ENCODE measurements at places on chromosomes 7 and 10.
A peak's percentile ranks its signal among the peaks of the same experiment; 100 is the strongest.

DNA sequence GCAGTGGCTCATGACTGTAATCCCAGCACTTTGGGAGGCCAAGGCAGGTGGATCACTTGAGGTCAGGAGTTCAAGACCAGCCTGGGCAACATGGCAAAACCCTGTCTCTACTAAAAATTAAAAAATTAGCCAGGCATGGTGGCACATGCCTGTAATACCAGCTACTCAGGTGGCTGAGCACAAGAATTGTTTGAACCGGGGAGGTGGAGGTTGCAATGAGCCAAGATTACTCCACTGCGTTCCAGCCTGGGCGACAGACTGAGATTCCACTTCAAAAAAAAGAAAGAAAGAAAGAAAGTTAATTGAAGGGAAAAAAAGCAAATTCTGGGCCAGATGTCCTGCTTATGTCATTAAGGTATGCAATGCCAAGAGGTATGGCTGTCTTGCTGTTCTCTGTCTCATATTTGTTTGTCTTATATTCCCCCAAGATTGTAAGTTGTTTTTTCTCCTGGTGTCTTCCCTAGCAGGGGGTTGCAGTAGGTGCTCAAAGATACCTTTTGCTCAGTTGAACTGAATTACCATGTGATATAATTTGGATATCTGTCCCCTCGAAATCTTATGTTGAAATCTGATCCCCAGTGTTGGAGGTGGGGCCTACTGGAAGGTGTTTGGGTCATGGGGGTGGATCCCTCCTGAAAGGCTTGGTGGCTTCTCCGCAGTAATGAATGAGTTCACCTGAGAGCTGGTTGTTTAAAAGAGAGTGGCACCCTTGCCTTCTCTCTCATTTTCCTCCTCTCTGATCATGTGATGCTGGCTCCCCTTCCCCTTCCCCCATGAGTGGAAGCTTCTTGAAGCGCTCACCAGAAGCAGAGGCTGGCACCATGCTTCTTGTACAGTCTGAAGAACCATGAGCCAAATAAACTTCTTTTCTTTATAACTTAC, 60.9 kb downstream of the MYOF start:
- DNase-seq, result no peak
- peaks cover 35% of the 10 kb centered on the region for H3K4me1 ChIP-seq
- peak overlapping the region; percentile 88 for H3K27ac ChIP-seq
- H3K36me3 ChIP-seq, result peaks cover 4% of the 10 kb centered on the region
- H3K4me3 ChIP-seq, result no peak overlapping the region
- H3K27me3 ChIP-seq, result no peaks in the 10 kb centered on the region

- peaks cover 34% of the 10 kb centered on the region for H3K27me3 ChIP-seq
- DNase-seq, result no peak
- no peaks in the 10 kb centered on the region for H3K4me1 ChIP-seq
- H3K27ac ChIP-seq, result no peak overlapping the region
Observed at GRCh38 chr7:141312828-141313521, 238.2 kb upstream of the AGK start.

- no peak overlapping the region for H3K4me3 ChIP-seq
- H3K27me3 ChIP-seq, result no peaks in the 10 kb centered on the region
- H3K4me1 ChIP-seq, result peaks cover 2% of the 10 kb centered on the region
- DNase-seq, result no peak
- H3K36me3 ChIP-seq, result no peaks in the 10 kb centered on the region
Observed at GRCh38 chr7:27901028-27901760, 161.2 kb downstream of the TAX1BP1 start.

- H3K4me1 ChIP-seq, result peaks cover 15% of the 10 kb centered on the region
- no peak overlapping the region for H3K4me3 ChIP-seq
- peak; percentile 30 for DNase-seq
- peak overlapping the region; percentile 33 for H3K27ac ChIP-seq
Observed at GRCh38 chr10:34954142-34954541, 136.0 kb downstream of the CUL2 start.

DNA sequence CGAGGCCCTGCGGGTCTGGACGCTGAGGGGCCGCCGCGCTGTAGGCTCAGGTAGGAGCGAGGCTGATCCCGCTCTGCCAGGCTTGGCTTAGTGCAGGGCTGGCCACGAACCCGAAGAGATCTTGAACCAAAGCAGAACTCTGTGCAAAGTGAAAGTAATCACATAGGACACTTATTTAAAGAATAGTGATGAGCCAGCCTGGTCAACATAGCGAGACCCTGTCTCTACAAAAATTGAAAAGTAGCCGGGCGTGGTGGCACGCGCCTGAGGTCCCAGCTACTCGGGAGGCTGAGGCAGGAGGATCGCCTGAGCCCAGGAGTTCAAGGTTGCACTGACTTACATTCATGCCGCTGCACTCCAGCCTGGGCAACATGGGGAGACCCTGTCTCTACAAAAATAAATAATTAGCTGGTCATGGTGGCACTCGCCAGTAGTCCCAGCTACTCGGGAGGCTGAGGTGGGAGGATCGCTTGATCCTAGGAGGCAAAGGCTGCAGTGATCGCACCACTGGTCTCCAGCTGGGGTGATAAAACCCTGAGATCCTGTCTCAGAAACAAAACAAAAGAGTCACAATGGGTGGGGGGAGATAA, 541 bp downstream of the ZSCAN25 start:
- H3K27me3 ChIP-seq, result no peaks in the 10 kb centered on the region
- H3K4me3 ChIP-seq, result peak overlapping the region; percentile 95
- peak overlapping the region; percentile 92 for H3K27ac ChIP-seq
- H3K36me3 ChIP-seq, result peaks cover 16% of the 10 kb centered on the region
- peaks cover 23% of the 10 kb centered on the region for H3K4me1 ChIP-seq
- DNase-seq, result no peak

DNA sequence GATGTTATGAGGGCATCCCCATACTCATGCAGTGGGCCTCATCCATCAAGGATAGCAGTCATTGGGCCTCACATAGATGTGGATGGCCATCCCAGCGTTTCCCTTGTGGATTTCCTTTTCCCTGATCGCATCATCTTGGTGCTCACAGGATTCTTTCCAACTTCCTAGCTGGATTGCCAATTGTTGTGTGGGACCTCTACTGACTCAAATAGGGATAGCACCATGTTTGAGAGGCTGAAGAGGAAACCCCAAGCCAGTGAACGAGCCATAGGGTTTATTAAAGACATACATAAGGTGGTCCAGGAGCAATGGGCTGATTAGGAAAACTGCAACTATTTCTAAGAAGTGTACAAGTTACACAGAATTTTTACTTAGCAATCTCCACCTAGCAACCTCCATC, 21.8 kb downstream of the ASZ1 start:
- no peaks in the 10 kb centered on the region for H3K36me3 ChIP-seq
- no peak overlapping the region for H3K4me3 ChIP-seq
- H3K4me1 ChIP-seq, result peaks cover 8% of the 10 kb centered on the region
- H3K27me3 ChIP-seq, result no peaks in the 10 kb centered on the region
- no peak overlapping the region for H3K27ac ChIP-seq
- DNase-seq, result no peak

- DNase-seq, result no peak
- peaks cover 13% of the 10 kb centered on the region for H3K4me1 ChIP-seq
- H3K27me3 ChIP-seq, result peaks cover 28% of the 10 kb centered on the region
- H3K27ac ChIP-seq, result no peak overlapping the region
- H3K4me3 ChIP-seq, result no peak overlapping the region
- H3K36me3 ChIP-seq, result no peaks in the 10 kb centered on the region
Observed at GRCh38 chr10:94097656-94098055, 103.9 kb downstream of the PLCE1 start.
